ENCODE measurements at places on chromosomes 7 and 10.

GRCh38 chr7:133783276-133783675, 343.9 kb upstream of the LRGUK start:
- no peak for DNase-seq

GRCh38 chr10:124497196-124497881, 35.7 kb downstream of the LHPP start:
- DNase-seq, result no peak

DNA sequence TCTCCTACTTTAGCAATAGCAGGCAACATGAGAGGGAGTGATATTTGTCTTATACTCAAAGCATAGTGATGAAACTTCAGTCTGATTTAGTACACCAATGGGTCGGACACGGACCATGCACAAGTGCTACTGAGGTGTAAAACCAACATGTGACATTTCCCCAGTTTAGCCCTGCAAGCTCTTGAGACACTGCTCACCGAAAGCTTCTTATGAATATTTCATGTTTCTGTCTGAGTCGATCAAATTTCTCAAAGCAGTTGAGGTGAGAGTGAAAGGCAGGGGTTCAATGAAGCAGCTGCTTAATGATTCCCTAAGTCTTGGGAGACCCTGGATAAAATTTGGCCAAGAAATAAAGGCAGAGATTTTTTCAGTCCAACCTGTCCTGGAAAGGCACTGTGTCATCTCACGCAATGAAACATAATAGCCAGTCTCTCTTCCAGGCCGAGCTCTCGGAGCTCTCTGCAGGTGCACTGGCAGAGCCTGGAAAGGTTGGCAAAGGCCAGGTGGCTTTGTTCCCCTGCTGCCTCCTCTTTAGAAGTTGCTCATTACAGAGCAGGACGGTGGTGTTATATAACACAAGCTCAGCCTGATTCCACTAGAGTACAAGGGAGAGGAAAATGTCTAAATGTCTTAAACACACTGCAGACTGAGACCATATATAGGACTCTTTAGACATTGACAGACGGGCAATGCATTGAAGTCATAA, 33.9 kb upstream of the XPNPEP1 start:
- no peak for DNase-seq

GRCh38 chr10:85976267-85976793, 390.3 kb downstream of the GRID1 start:
- no peak for DNase-seq

DNA sequence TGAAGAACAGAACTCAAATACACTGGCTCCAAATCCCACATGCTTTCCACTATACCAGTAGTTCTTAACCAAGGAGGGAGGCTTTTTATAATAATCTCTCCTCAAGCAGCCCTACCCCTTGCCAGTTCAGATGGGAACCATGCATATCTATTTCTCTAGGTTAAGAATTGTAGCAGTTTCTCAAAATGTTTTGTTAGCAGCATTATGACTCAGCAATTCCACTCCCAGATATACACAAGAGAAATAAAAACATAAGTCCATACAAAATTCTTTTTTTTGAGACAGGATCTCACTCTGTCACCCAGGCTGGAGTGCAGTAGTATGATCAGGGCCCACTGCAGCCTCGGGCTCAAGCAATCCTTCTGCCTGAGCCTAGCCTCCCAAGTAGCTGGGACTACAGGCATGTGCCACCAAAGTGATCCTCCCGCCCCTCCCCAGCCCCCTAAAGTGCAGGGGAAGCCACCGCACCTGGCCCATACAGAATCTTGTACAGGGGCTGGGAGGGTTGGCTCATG, 18.1 kb downstream of the YWHAG start:
- no peak for DNase-seq

DNA sequence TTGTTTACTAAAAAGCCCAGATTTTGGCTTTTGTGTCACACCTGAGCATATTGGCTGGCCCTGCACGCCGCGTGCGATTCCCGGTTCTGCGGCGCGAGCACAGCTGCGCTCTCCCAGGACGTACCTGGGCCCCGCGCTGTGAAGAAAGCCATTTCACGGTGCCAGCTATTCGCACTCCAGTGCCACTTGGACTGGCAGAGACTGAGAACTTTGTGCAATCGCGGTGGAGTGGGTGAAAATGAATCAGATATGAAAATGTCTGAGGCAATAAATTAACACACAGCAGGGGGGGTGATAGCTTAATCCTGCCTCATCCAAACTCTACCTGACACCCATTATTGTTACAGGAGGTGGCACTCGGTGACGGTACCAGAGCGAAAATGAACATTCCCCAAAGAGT, 330.1 kb upstream of the MGMT start:
- DNase-seq, result no peak

GRCh38 chr7:18698258-18698734, 202.7 kb downstream of the HDAC9 start:
- DNase-seq, result no peak

GRCh38 chr10:31274310-31274709, 44.7 kb upstream of the ZEB1 start:
- peak; percentile 13 for DNase-seq

DNA sequence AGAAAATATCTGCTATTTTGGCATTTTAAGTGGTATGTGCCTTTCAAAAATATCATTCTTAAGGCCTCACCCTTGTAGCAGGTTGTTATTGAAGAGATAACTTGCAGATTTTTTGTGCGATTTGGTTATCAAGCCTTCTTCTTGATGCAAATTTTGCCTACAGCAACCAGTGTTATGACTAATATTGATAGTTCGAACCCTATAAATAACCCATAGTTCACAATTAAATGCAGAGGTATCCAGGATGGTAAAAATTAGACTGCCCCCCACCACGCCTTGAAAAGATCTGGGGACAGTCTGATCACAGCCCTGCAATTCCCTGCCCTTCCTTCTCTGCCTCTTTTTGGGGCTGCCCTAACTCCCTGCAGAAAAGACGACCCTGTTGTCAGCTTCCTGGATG, 28.4 kb upstream of the RAPGEF5 start:
- no peak for DNase-seq

DNA sequence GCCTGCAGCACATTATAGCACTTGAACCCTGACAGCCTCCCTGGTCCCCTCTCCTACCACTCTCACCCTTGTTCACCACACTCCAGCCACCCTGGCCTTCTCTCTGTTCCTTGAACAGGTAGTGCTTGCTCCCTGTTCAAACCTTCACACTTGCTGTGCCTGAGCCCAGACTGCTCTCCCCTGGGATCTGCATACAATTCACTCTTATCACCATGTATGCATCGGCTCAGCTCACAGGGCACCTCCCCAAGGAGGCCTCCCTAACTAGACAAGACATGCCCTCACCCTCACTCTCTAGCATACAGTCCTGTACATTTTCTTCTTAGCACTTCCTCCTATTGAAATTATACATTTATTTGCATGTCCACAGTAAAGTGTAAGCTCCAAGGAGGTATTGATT, 59.3 kb downstream of the FAM13C start:
- peak; percentile 62 for DNase-seq

GRCh38 chr10:46317889-46318288, 31.1 kb downstream of the ANTXRL start:
- DNase-seq, result no peak

DNA sequence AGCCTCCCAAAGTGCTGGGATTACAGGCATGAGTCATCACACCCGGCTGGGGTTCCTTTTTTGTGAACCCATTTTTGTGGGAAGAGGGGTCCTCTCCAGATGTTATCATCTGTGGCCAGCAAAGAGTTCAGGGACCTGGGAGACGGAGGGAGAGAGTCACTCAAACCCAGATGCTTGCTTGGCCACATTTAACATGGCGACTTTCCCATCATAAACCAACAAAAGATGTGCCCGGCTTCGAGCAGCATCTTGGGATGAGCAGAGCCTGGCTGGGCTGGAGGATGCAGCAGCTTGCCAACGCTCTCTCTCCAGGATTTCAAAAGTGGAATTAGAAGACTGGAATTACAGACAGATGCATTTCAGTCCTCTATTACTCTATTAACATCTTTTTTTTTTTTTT, 19.1 kb upstream of the HABP2 start:
- no peak for DNase-seq

DNA sequence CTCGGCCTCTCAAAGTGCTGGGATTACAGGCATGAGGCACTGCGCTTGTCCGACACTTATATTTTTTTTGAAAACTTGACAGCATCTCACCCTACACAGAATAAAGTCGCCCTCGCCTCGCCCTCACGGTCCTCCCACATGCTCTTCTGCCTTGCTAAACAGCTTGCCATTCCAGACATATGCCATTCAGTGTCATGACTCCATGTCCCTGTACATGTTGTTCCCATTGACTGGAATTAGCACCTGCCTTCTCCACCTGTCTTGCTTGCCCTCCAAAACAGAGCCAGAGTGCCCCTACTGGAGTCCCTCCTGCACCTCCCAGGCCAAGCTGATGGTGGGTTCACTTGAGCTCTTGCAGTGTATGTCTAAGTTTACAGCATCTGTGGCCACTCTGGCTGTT, 6.2 kb downstream of the NIPSNAP2 start:
- DNase-seq, result no peak

DNA sequence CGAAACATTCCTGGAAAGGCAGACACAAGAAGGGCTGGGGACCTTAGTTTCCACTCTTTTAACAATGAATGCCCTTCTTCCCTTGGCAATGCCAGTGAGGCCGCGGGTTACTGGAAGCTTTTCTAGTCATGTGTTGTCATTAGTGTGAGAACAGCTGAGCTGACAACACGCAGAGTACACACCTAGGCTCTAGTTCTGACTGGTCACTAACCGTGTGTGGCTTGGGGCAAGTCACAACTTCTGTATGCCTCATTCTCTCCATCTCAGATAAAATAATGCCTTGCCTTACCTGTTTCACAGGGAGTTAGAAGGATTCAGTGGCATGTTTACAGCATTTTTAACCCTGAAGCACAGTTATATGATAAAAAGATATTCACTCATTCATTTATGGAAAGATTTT, 31.7 kb downstream of the FBH1 start:
- DNase-seq, result peak; percentile 17

DNA sequence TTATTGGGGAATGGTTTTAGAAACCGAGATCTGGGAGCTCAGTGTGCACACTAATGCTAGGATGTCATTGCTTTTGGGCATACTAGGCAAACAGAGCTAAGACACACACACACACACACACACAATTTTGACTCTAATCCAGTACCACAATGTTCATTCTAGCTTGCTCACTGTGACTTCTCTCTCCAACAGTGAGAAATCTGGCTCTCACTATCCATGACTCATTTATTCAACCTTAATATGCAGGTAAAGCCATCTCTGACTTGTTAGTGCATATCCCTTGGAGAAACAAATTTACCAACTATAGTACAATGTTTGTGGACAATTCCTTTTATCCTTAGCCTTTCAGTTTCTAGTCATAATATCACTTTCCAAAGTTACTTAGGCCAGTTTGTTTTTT, 5.9 kb upstream of the BMS1 start:
- peak; percentile 69 for DNase-seq

DNA sequence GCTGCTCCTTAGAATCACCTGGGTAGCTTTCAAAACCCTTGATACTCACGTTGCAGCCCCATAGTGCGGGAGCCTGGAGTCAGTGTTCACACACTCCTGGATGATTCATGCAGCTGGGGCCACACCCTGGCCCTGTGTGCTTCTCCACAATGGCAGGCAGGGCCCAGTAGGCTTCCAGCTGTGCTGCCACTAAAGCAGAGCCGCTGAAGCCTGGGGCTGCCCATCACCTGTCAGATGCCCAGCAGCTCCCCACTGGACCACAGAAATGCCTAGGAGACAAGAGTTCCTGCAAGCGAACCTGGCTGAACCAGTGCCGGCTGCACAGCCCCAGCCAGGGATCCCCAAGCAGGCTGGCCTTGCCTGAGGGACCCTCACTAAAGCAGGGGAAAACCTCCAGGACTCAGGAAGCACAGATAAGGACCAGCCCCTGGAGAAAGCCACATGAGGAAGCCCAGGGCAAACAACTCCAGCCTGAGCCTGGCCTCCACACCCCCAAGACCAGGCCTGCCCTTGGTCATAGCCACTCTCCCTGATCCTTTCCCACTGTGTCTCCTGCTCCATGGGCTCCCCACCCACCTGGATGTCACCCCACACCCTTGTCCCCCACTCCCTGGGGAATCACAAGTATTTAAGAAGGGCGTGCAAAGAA, 111.9 kb downstream of the GRID1 start:
- peak; percentile 48 for DNase-seq

DNA sequence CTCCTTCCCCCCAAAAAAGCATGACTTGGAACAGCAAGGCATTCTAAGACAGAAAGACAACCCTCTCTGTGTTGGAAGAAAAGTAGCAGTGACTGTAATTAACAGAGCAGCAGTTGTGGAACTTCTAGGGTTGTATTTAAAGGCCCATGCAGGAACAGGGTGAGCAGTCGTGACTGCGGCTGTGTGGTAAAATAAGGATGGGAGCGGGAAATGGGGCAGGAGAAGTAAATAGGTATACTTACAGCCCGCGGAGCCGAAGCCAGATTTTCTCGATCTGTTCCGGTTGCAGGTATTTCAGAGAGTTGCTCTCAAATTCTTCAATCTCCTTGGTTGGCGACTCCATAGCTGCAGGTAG, 179 bp downstream of the PDE1C start:
- DNase-seq, result no peak

DNA sequence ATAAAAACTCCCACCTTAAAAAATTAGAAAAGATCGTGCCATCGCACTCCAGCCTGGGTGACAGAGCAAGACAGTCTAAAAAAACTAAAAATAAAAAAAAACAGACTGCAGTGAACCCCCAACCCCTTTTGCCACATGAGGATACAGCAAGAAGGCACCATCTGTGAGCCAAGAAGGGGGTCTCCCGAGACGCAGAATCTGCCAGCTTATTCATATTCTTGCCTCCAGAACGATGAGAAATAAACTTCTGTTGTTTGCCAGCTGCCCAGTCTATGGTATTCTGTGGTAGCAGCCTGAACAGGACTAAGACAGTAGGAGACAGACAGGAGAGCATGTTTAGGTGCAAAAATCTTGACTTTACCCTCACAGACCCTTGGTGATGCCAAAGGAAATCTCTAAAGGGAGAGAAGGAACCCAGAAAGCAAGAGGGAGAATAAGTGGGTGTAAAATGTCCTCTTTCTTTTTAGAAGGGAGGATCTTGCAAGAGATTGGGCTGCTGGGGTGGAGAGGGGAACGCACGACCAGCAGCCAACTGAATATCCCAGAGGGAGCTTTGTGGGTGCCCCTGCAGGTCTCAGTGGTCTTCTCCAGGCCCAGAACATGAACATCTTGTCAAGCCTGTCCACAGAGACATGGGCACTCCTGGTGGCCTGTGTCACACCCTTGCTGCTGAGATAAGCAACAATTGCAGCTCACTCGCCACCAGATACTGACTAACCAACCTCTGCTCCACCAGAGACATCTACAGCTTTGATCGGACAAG, 400.7 kb upstream of the FOXK1 start:
- DNase-seq, result no peak

- peak; percentile 53 for DNase-seq
Observed at GRCh38 chr7:87021285-87021684, 38.2 kb downstream of the ELAPOR2 start.

- DNase-seq, result no peak
Observed at GRCh38 chr7:158114056-158114850, 473.4 kb downstream of the PTPRN2 start.

- DNase-seq, result no peak
Observed at GRCh38 chr10:110158051-110159005, 49.1 kb upstream of the MXI1 start.

DNA sequence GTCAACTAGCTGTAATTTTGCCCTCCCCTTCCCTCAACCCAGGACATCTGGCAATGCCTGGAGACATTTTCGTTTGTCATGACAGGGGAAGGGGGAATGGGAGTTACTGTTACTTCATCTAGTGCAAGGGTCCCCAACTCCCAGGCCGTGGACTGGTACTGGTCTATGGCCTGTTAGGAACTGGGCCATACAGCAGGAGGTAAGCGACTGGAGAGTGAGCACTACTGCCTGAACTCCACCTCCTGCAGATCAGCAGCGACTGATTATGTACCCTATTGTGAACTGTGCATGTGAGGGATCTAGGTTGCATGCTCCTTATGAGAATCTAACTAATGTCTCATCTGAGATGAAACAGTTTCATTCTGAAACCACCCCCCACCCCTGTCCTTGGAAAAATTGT, 22.6 kb upstream of the SMIM30 start:
- no peak for DNase-seq
